HEK293T (cell line): ENCODE measurements at places on chromosomes 7 and 10.
A peak's percentile ranks its signal among the peaks of the same experiment; 100 is the strongest.

GRCh38 chr7:74069086-74069541 is 14.5 kb upstream of the LIMK1 start:
- DNase-seq, result no peak

GRCh38 chr10:113169853-113170460 is 219.9 kb downstream of the TCF7L2 start:
- DNase-seq, result no peak

DNA sequence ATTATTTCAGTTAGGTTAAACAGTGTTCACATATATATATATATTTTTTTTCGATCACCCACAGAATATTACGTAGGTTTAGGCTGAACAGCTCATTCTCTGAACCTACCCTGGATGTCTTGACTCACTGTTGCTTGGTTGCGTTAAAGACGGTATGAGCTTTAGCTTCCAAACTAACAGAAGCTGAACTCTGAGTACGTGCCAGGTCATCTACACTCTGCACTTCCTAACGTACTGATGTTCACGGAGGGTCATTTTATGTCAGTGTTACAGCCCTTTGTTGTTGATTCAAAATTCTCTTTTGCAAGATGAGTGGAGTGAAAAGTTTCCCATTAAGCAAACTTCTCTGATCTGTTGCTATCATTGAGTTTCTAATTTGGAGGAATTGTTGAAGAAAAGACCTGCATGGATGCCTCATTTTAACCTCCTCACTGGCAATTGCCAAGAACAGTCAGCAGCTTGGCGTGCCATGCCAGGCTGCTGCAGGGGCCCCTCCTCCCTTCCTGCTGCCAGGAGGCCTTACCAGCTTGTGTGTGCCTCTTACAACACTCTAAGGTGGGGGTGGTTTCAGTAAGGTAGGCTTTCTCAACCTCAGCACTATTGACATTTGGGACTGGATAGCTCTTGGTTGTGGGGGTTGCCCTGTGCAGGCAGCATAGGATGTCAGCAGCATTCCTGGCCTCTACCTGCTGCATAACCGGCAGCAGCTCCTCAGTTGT is 44.3 kb downstream of the INSYN2A start:
- DNase-seq, result no peak

DNA sequence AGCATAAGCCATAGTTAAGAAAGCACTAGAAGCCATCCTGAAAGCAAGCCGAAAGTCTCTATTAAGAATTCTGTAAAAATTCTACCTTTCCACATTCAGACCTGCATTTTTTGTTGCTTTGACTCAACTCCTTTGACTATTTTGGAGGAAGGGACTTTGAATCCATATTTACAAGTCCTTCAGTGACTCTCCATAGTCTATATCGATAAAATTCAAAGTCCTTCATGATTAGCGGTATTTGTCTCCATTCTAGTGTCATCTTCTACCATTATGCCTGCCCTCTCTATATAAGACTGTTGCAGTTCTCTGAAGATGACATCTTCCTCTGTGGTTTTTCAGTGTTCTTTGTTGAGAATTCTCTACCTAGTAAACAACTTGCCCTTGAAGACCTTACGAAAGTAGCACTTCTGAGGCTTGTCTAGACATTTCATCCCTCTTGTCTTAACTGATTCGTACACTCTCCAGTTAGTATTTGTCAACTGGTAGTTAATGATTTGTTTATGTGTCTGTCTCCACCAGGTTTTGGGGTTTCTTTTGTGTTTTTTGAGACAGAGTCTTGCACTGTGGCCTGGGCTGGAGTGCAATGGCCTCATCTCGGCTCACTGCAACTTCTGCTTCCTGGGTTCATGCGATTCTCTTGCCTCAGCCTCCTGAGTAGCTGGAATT is 1.7 kb downstream of the CCSER2 start:
- no peak for DNase-seq

- DNase-seq, result no peak
These were observed 5.3 kb downstream of the CALU start for GRCh38 chr7:128744366-128744905.

DNA sequence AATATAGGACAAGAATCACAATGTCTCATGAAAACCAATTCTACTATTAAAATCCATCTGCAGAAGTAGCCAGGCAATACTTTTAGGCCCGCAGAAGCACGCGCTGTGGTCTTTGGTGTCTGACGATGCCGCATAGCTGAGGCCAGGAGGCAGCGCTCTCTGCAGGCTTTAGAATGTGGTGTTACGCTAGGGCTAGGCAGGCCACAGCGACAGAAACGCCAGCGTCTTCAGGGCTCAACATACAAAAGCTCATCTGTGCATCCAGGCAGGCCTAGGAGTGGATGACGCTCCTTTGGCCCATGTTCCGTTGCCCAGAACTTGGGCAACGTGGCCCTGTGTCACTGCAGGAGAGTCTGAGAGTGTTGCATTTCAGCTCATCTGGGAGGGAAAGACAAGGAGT is 601.1 kb upstream of the FOXK1 start:
- no peak for DNase-seq

GRCh38 chr10:123154711-123155505 is 706 bp downstream of the BUB3 start:
- peak; percentile 76 for DNase-seq

DNA sequence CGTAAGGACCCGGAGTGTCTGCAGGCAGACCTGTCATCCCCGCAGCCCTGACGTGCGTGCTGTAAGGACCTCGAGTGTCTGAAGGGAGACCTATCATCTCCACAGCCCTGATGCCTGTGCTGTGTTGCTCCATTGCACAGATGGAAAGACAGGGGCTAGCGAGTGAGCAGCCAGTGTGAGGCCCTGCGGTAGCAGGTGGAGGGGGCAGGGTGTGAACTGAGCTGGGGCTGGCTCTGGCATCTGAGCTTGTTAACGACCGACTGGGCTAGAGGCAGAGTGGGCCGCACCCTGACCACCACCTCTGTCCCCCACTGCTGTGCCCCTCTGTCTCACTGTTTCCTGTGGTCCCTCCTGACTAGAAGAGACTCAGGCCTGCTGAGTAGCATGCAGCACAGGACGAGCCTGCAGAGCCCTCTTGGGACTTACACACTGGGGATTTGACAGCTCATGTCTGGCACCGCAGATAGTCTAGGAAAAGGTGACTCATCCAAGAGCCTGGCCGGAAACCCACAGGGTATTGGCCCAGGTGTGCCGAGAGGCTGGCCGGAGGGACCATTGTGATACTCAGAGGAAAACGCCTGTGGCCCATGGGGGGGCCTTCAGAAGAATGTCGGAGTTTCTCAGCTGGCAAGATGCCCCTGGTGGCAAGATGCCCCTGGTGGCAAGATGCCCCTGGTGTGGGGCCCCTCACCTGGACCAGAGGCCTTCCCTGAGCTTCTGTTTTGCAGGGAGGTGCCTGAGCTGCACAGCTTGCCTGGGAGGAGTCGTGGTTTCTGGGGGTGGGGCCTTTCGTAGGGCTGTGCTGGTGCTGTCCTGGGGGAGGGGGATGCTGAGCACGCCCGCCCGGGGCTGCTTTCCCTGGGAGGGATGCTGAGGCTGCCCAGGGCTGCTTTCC is 34.3 kb downstream of the INPP5A start:
- peak; percentile 59 for DNase-seq

- DNase-seq, result no peak
These were observed 53.7 kb upstream of the DUSP5 start for GRCh38 chr10:110444004-110444337.

GRCh38 chr7:104986628-104987259 is 27.3 kb upstream of the KMT2E start:
- DNase-seq, result no peak

GRCh38 chr10:113515161-113515560 is 37.7 kb upstream of the HABP2 start:
- DNase-seq, result no peak

DNA sequence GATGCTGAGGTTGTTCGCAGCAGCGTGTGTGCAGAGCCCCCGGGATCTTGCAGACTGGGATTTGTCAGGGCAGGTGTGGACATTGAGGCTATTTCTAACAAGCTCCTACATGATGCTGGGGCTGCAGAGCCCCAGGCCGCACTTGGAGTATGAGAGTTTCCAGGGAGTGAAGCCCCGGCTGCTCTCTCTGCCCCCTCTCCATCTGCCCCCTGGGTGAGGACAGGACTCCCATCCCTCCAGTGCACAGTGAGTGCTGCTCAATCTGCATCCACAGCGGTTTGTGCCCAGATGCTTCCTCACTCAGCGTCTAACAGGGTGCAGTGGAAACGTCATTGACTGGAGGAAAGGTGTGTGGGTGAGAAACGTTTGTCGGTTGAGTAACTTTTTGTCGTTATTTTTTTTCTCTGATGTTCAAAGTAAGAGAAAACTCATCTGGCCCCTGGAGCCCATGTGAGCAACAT is 25.3 kb downstream of the IL2RA start:
- no peak for DNase-seq

- DNase-seq, result no peak
These were observed 277.1 kb upstream of the PCDH15 start for GRCh38 chr10:55078121-55078520.

DNA sequence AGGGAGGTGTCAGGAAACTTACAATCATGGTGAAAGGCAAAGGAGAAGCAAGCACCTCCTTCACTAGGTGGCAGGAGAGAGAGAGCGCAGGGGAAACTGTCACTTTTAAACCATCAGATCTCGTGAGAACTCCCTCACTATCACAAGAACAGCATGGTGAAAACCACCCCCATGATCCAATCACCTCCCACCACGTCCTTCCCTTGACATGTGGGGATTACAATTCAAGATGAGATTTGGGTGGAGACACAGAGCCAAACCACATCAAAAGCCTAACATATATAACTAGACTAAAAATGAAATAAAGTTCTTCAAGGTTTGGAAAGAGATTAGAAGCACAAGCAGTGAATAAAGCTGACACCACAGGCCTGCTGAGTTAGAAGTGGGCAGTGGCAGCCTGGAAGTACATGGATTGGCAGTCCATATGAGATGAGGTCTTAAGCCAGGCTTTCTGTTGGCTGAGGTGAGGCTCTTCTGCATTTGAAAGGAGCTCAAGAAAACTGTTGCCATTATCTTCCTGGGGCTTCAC is 96.4 kb upstream of the MDFIC start:
- DNase-seq, result no peak

DNA sequence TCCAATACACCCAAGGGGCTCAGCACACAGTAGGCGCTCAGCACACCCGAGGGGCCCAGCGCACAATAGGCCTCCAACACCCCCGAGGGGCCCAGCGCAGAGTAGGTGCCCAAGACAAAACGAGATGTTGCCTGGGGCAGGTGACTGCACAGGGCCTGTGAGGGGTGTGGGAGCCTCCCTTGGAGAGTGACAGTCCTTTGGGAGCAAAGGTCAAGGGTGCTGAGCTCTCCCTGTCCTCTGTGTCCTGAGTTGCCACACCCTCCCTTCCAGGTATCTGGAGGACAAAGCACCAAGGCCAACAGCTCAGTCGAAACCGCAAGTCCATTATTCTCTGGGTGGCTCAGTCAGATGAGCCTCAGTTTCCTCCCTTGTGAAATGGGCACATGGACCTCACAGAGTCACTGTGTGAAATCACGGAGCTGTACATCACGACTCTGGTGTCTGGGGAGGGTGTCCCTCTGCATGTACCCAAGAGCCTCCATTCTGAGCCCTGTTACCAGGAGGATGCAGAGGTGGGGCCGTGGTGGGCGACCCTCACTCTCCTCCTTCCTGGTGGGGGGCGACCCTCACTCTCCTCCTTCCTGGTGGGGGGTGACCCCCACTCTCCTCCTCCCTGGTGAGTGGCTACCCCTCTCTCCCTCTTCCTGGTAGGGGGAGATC is 81.3 kb downstream of the FOXL3 start:
- DNase-seq, result peak; percentile 50

- no peak for DNase-seq
These were observed 108.3 kb upstream of the FEZF1 start for GRCh38 chr7:122412883-122413282.

GRCh38 chr7:157089100-157089610 is 49.6 kb upstream of the UBE3C start:
- no peak for DNase-seq

GRCh38 chr7:11228515-11228914 is 254.8 kb downstream of the PHF14 start:
- no peak for DNase-seq

- peak; percentile 48 for DNase-seq
These were observed 578 bp downstream of the CACUL1 start for GRCh38 chr10:118754229-118754555.

- DNase-seq, result no peak
These were observed 3.3 kb downstream of the CASD1 start for GRCh38 chr7:94512735-94513564.

DNA sequence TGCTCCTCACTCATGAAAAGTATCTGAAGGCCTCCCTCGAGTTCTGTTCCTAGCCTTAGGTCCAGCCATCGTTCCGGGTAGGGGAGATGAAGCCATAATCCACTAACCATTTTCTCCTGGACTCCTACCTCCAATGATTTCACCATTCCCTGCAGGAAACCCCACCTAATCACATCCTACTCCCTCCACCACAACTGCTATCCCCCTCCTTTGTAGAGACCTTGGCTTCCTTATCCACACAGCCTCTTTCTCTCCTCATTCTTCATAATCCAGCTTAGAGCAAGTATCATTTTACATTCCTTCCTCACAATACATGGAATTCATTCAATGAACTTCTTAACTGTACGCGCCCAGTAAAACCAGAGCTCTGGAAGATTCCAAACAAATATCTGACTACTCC is 18.7 kb downstream of the HNRNPF start:
- no peak for DNase-seq

DNA sequence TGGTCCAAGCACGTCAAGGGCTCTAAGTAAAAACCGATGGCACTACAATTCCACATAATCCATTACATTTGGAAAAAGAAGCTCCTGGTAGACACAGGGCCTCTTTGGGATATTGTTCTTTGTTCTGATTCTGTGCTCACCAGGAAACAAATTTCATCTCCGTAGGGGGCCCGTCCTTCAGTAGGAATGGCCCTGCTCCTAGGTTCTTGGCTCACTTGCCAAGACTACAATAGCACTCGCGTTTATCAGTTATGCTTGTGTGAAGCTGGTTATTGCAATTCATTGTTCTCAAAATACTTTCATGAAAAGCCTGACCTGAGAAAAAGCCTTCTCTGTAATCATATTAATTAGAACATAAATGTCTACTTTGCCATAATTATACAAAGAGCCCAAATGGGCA is 10.3 kb upstream of the ZC3HAV1L start:
- DNase-seq, result no peak
